ENCODE measurements at places on chromosomes 3 and 15. TPM values are rescaled to one million over a fixed set of nuclear protein-coding genes. Genes with fewer than 3 reads are reported as not detected.

Gene CACNA2D2
- polyA plus RNA-seq = 0.11 TPM

Gene GPR149
- polyA plus RNA-seq = not detected

Gene C2CD4A
- polyA plus RNA-seq = not detected

Gene SLC12A8
- polyA plus RNA-seq = 3.5 TPM

Gene POTEB
- polyA plus RNA-seq = not detected

Gene FOXL2NB
- polyA plus RNA-seq = not detected

Gene ZNF80
- polyA plus RNA-seq = not detected

Gene MKRN2OS
- polyA plus RNA-seq = not detected

Gene TMCO5A
- polyA plus RNA-seq = not detected

Gene MASP1
- 16.2 TPM for polyA plus RNA-seq

Gene MYH15
- polyA plus RNA-seq = 0.09 TPM

Gene ZNF660
- 0.59 TPM for polyA plus RNA-seq

Gene RUBCN
- polyA plus RNA-seq = 12.6 TPM

Gene SEC22A
- polyA plus RNA-seq = 14.0 TPM

Gene IFT80
- polyA plus RNA-seq = 15.2 TPM

Gene OR5H1
- not detected for polyA plus RNA-seq

Gene GOLGA6B
- not detected for polyA plus RNA-seq

Gene RAD18
- 6.9 TPM for polyA plus RNA-seq

Gene IL17RB
- polyA plus RNA-seq = 0.09 TPM

Gene GP5
- polyA plus RNA-seq = 0.16 TPM

Gene GRK7
- polyA plus RNA-seq = not detected

Gene BCL2A1
- polyA plus RNA-seq = 2.2 TPM

Gene CPNE9
- not detected for polyA plus RNA-seq

Gene FOXB1
- not detected for polyA plus RNA-seq

Gene GRIP2
- polyA plus RNA-seq = 0.05 TPM

Gene FXR1
- 95.8 TPM for polyA plus RNA-seq

Gene CDHR4
- not detected for polyA plus RNA-seq
